Colonic mucosa (tissue), 4 donors: ENCODE measurements at places on chromosomes 12 and 14. TPM values are rescaled to one million over a fixed set of nuclear protein-coding genes. Genes with fewer than 3 reads are reported as not detected.
A peak's percentile ranks its signal among the peaks of the same experiment; 100 is the strongest.

DNA sequence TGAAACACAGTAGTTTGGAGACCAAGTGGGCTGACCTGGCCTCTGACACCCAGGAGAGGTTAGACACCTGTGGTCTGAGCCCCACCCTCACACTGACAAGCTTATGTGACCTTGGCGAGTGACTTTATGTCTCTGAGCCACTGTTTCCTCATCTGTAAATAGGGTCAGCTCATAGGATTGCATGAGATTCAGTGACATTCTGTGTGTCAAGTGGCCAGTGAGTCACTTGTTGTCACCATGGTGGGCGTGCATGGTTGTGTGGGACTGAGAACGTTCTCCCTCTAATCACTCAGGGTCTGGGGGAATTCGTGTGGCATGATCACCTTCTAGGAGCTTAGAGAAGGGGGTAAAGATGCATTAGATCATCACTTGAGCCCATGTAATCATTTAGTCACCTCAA is 146.4 kb downstream of the PHETA1 start:
- no peak for DNase-seq

SERPINA4 gene
- total RNA-seq: 0.37 TPM

DNA sequence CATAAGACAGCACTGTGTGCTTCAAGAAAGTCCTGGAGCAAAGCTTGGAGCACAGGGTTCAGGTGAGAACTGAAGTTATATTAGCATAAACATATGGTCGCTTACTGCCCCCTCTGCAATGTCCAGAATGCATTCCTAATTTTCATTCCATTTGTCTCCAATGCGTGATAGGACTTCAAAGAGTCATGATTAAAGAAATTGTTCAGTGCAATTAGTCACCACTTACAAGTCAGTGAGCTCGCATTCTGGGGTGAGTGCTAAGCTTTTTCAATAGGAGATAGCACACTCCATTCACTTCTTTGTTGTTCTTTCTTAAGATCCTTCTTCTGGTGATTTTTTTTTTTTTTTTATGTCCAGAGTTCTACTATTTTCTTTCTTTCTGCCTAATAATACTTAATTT is 398.4 kb downstream of the SYT1 start:
- DNase-seq: no peak

GRCh38 chr12:6319446-6319845 is 9.0 kb downstream of the PLEKHG6 start:
- no peak for DNase-seq

TAS2R8 gene
- total RNA-seq: not detected

A2ML1 gene
- not detected for total RNA-seq

DNA sequence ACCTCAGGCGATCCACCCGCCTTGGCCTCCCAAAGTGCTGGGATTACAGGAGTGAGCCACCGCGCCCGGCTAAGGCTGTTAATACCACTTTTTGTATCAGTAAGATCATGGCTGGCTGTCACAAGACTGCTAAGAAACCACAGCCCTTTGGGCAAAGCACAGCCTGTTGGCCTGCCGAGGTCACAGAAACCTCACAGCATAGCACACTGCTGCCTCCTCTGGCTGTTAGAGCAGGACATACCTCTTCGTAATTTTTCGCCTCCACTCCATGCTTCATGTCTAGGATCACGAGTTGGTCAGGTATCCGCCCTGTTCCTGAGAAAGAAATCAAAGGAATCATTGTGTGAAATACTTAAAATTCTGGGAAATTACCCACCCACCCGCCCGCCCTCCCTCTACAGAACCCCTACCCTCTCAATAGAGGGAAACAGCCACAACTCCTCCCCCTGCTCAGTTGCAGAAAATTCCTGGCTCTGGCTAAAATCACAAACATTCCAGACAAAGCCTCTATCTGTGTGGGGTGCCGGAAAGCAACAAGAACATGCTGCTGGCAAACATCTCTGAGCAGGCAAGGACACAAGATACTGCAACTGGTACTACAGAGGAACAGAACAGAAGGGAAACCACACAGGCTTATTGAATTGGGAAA is 20.7 kb upstream of the NEK9 start:
- DNase-seq: peak; percentile 40

GRCh38 chr14:94884616-94885230 is 114.8 kb upstream of the GSC start:
- DNase-seq: no peak

DNA sequence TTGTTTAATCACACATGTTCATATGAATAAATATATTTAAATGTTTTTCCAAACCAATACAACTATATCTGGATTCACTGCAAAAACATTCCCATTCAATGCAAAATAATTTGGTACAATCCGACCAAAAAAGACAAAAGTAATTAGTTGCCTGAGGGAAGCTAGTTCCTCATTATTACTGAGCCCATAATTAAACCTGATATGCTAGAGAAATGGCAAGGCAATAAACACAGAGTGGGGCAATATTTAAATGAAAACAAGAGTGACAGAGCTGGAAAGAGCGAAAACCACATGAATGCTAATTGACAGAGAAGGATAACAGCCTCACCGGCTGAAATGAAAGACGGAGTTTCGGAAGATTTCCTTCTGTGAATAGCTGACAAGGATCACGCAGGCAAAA is 82.6 kb downstream of the TMCC3 start:
- no peak for DNase-seq

PCNX1 gene
- total RNA-seq: 26.7 TPM

ALX1 gene
- not detected for total RNA-seq
